ENCODE measurements at places on chromosomes 5 and 9.

DNA sequence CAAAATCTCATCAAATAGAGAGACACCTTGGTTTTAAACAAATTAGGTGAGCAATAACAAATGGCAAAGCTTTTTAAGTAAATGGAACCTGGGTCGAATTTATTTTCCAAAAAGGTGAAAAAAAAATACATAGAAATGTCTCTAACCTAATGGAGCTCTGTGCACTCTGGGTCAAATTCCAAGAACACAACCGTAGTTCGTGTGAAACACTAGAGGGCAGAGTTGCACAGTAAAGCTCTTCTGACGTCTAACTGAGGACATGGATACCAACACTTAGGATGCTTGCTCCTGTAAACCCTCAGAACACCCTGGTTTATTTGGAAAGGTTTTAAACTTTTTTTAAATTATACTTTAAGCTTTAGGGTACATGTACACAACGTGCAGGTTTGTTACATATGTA is 18.9 kb downstream of the MARCHF11 start:
- peak; percentile 71 for DNase-seq

DNA sequence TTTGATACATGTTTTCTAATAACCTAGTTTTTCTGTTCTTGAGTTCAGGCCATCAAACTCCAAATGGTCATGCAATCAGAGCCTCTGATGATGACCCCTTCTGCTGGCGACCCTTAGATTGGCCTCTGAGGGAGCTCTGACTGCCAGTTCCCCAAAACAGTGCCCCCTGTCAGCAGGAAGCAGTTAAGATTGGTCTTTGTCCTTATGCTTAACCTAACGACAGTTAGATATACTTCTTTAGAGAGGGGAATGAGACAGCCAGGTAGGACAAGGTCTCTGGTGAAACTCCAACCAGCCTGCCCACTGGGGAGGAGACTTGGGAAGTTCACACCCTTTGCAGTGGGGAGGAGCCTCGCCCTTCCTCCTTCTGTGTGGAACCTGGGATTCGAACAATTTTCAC is 390.4 kb upstream of the KIF2A start:
- no peak for DNase-seq

GRCh38 chr5:149039506-149039905 is 23.4 kb downstream of the SH3TC2 start:
- peak; percentile 61 for DNase-seq

DNA sequence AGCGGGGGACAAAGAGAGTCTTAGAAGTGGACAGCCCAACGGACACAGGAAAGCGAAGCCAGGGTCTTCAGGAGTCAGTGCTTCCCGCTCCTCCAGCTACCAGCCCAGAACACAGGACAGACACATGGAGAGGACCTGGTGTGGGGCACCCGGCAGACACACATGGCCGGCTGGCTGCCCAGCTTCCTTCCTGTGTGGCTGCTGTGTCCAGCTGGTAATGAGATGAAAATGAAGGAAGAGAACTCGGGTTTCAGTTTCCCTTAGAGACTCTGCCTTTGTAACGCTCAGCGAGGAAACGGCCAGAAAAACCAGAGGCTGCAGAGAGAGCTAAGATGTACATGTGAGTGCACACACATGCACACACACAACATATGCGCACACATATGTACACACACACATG is 87.5 kb downstream of the SECISBP2 start:
- peak; percentile 44 for DNase-seq

All from lung microvascular endothelial cell (primary cell).